ENCODE measurements at places on chromosomes 3 and 15. TPM values are rescaled to one million over a fixed set of nuclear protein-coding genes. Genes with fewer than 3 reads are reported as not detected.

Gene BRPF1
- 45.9 TPM for total RNA-seq

- no peak overlapping the region for H3K27ac ChIP-seq
- DNase-seq = no peak
- no peak overlapping the region for H3K4me3 ChIP-seq
- H3K27me3 ChIP-seq = peaks cover 23% of the 10 kb centered on the region
- H3K36me3 ChIP-seq = no peaks in the 10 kb centered on the region
These were observed 8.1 kb upstream of the MYLK start for GRCh38 chr3:123892195-123892594.

Gene TM6SF1
- total RNA-seq = 4.5 TPM

Gene FAM81A
- 0.60 TPM for total RNA-seq

Measured in activated T-helper 1 cell treated with anti-CD3 and anti-CD28 coated beads, Interleukin-12 subunit alpha, Interleukin-12 subunit beta, Interleukin-2, Interleukin-4 antibody, amounts not matched to agents 30 ng/mL and 10 ng/mL and 1 ng/mL, durations not matched to agents 14 hours and 24 hours and 36 hours (primary cell).